Spleen (tissue), 13 donors: ENCODE measurements at places on chromosomes 7 and 10. TPM values are rescaled to one million over a fixed set of nuclear protein-coding genes. Genes with fewer than 3 reads are reported as not detected.

DNA sequence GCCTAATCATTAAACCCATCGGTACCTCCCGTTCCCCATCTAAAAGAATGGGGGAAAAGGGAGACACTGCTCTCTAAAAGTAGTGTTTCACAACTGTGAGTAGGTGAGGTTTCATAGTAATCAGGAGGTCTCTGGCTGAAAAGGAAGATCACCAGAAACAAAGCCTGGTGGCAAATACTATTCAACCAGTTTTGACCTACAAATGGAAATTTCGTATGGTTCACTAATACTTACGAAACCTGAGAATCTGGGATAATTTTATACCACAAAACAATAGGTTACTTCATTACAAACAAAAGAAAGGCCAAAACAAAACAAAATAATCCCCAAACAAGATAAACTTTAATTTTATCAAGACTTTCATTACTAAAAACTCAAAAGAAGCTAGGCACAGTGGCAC lies 28.4 kb upstream of the ANLN start:
- DNase-seq = no peak

GRCh38 chr7:100141555-100141949 lies 7.2 kb upstream of the LAMTOR4 start:
- DNase-seq = no peak

GRCh38 chr7:108430664-108431063 lies 25.6 kb downstream of the NRCAM start:
- no peak for DNase-seq

TBC1D12 gene
- total RNA-seq = 13.1 TPM

PLPP4 gene
- total RNA-seq = not detected

DNA sequence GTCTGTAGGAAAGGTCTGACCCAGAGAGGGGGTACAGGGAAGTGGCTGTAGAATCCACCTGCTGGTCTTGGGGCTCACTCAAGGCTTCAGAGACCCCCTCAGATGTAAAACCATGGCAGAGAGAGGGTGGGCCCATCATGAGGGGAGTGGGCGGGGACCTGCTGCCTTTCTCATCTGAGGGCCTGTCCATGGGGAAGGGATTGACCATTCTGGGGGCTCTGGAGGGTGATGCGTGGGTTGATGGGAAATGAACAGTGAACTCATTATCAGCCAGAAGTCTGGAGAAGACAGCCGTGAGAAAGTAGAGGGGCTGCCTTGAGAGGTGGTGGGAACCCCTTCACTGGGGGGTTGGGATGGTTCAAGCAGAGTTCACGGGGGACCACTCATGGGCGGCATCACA lies 66.8 kb downstream of the MINDY4 start:
- no peak for DNase-seq

GRCh38 chr7:31563951-31564350 lies 50.1 kb downstream of the ITPRID1 start:
- no peak for DNase-seq

C1GALT1 gene
- 37.5 TPM for total RNA-seq

ITPRID1 gene
- total RNA-seq = not detected

- DNase-seq = no peak
Measured at GRCh38 chr10:83988435-83988834, 150.9 kb upstream of the GHITM start.
